ENCODE measurements at places on chromosomes 5 and 9. TPM values are rescaled to one million over a fixed set of nuclear protein-coding genes. Genes with fewer than 3 reads are reported as not detected.
A peak's percentile ranks its signal among the peaks of the same experiment; 100 is the strongest.

DNA sequence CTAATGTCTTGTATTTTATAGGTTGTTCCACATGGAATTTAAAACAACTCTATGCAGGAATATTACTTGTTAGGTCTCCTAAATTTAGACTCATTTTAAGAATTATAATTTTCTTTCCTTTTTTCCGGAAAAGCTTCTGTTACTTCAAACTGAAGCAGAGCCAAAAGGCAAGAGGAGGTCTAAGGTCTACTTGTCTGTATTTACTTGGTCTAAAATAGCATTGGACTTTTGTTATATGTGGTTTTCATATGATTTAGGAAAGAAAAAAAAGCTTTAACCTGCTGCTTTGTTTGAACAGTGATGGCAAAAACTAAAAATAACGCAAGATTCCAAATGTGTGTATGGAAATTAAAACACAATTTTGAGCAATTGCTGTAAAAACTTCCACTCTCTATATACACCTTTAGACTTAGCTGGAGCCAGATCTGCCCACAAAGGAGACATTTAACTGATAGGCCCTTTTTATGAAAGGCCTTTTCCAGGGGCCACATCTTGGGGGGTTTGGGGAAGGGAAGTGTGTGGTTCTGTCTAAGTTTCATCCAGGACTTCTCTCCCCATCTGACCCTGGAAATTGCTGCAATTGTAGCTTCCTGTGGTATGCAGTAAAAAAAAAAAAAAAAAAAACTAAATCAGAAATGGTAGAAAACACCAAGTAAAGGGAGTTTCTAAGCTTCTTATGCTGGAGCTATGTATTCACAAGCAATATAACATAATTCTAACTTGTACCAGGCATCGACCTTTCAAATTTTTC lies 307.7 kb upstream of the MEF2C start:
- DNase-seq: no peak

DNA sequence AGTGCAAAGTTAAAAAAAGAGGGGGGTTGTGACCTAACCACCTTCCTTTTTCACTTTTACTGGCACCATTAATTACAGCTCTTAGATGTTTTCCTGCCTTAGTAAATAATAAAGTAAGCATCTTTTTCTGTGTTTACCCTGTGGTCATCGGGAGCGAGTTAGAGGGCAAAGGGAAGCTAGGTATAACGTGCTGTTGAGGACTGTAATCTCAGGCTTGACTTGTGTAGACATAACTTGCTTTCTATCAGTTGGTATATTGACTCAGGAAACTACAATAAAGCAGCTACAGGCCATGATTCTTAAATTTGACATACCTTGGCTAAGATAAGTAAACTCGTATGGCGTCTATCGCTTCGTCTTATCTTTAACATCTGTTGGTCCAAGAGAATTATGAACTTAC lies 509.8 kb upstream of the CHD1 start:
- no peak for DNase-seq

DNA sequence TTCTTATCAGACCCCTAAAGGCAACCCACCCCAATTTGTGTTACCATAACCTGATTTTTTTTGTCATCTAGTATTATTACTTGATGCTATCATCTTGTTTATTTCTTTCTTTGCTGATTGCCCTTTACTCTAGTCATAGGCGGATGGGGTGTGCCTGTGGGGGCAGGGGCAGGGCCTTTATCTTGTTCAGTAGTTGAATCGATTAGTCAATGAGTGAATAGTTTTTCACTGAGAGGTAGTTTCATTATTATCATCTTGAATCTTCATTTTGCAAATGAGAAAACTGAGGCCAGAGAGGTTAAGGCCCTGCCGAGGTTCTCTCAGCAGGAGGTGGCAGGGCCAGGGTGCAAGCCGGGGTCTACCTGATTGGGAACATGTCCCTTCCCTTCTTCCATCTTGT lies 9.4 kb upstream of the GM2A start:
- DNase-seq: no peak

DNA sequence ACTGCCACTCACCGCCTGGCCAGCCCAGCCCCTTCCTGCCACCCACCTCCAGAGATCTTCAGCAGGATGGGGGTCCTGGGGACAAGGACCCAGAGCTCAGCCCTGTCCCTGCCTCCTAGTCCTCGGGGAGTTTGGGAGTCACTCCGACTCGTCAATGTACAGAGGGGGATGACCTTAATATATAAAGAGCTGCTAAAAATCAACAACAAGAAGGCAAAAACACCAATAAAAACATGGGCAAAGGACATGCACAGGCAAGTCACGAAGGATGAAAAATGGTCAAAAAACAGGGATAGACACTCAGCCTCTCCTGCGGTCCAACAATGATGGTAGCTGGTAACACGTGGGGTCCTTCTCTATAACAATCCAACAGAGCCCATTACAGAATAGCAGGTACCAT lies 4.7 kb upstream of the ASB6 start:
- DNase-seq: no peak

DNA sequence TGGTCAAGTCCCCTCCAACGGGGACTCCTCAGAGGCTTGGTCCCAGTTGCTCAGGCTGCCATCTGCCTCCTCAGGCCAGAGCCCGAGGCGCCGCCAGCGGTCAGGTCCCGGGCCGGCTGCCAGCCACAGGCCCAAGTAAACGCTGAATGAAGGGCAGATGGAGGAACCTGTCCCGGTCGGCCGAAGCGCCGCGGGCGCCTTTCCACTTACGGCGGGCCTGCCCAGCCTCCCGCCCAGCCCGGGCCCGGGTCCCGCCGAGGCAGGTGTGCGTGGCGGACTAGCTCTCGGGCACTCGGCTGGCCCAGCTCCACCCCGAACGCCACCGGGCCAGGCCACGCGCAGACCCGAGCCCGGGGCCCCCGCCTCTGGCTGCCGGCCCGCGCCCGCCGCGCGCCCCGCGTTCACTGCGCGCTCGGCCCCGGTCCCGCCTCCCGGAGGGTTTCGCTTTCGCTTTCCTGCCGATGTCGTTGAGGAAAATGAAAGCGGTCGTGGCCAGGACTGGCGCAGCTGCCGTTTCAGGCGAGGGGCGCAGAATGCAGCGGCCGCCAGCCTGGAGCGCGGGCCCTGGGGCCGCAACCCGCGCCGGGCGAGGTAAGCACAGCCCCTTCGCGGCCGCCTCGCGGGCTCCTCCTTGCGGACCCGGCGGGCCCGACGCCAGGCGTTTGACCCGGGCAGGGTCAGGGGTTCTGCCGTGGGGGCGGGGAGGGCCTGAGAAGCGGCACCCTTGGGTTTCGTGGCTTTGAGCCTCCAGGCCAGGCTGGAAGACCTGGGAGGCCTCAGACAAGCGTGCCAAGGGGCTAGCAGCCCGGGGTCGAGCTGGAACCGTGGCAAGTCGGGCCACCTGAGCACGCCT lies 41.2 kb downstream of the SLC22A5 start:
- peak; percentile 94 for DNase-seq

Gene PDE6A
- under 0.01 TPM for total RNA-seq

- DNase-seq: peak; percentile 57
These were observed 6.2 kb downstream of the WNK2 start for GRCh38 chr9:93190133-93190525.

Gene CDC25C
- total RNA-seq: 1.8 TPM

GRCh38 chr5:58149345-58149744 lies 310.5 kb downstream of the PLK2 start:
- peak; percentile 46 for DNase-seq

DNA sequence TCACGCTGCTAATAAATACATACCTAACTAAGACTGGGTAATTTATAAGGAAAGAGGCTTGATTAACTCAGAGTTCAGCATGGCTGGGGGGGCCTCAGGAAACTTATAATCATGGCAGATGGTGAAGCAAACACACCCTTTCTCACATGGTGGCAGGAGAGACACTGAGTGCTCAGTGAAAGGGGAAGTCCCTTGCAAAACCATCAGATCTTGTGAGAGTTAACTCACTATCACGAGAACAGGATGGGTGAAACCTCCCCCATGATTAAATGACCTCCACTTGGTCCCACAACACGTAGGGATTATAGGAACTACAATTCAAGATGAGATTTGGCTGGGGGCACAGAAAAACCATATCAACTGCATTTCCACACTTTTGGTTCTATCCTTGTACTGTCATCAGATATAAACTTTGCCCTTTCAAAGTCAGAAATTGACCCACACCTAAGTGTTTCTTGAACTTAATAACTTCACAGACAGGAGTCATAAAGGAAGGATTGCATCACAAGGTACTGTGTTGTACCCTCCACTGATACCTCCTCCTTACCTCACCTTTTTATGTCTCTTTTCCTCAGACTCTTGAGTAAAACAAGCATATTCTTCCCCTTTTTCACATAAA lies 319.1 kb upstream of the PIK3R1 start:
- no peak for DNase-seq

DNA sequence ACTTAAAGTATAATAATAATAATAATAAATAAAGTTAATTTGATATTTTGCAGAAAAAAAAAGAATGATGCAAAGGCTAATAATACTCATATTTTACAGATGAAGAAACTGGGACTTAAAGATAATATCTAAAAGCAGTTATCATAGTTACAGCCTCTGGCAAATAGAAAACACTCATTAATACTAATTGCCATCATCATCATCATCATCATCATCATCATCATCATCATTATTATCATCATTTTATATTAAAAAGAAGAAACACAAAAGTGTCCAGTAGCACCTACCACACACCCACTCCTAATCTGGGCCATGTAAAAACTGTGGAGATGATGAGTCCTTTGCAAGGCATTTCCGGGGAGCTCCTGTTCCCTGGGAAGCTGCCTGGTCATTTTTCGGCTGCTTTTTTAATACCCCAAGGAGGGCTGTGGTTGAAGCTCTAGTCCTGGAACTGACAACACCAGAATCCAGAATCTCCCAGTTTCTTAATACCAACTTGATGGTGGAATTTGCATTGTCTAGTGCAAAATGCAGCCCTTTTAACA lies 70.8 kb downstream of the HTR4 start:
- DNase-seq: no peak

- no peak for DNase-seq
These were observed 211.4 kb downstream of the GAS1 start for GRCh38 chr9:86735772-86736458.

DNA sequence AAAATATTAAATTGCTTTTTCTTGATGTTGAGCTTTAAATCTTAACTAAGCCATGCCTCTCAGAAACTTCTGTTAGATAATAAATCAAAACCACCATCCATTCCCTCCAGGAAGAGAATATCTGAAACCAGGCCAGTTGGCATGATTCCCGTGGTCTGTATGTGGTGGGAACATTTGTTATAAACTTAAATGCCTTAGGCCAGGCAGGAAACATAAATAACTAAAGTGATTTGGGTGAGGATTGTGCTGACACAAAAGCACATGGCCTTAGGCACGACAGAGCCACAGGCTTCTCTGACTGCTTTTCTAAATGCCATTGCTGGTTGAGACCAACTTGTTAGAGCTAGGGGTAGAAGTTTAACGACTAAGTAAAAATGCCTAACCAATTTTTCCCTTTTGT lies 255.9 kb downstream of the GABRG2 start:
- no peak for DNase-seq

Gene WDR36
- 44.5 TPM for total RNA-seq

All from osteoblast (primary cell).